ENCODE measurements at places on chromosomes 3 and 15.

DNA sequence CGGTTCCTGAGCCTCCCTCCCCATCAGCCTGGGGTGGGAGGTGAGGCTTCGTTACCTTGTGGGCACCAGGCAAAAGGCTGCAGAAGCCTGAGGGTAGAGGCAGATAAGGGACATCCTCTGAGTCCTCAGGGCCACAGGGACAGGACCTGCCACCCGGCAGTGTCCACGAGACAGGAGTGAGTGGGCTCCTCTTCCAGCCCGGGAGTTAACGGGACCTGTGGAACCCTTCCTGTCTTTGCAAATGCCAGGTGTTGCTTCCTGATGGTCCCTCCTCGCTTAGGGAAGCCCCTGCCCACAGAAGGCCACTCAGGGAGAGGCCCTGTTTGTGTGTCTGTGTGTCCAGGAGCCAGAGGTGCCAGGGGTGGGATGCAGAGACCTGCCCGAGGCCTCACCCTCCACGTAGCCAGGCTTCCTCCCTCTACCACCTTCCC, 111.1 kb upstream of the ALDH1A3 start:
- no peak for DNase-seq

DNA sequence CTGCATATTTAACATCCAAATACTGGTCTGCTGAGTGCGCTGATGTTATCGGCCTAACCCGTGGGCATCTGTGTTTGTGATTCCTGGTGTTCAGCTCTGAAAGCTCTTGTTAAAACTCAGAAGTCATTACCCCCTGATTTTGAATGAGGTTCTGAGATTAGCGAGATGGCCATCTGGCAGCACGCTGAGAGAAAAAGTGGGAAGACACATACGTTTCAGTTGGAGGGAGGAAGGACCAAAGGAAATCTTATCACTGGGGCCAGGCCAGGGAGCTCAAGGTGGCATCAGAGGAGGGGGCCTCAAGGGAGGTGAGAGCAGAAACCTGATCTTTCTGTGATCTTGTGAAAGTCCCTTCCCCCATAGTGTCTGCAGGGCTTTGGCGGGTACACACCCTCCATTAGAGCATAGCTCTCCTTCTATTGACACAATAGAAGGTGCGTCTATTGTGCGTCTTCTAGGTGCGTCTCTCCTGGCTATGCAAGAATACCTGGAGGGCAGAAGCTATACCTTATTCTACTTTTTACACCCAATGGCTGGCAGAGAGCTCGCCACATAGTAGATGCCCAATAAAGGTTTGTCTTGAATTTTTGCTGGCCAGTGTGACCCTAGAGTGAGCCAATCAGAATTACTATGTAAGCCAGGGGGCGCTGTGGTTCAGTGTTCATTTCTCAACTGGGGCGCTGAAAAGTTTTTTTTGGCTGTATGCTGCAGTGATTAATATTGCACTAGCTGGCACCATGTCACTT, 182.4 kb downstream of the SHQ1 start:
- peak; percentile 49 for DNase-seq

- no peak for DNase-seq
These were observed 5.7 kb upstream of the PDE8A start for GRCh38 chr15:84975871-84976351.

GRCh38 chr15:50123861-50124557, 5.0 kb upstream of the ATP8B4 start:
- no peak for DNase-seq

GRCh38 chr3:60399861-60400845, 851.1 kb downstream of the FHIT start:
- no peak for DNase-seq

DNA sequence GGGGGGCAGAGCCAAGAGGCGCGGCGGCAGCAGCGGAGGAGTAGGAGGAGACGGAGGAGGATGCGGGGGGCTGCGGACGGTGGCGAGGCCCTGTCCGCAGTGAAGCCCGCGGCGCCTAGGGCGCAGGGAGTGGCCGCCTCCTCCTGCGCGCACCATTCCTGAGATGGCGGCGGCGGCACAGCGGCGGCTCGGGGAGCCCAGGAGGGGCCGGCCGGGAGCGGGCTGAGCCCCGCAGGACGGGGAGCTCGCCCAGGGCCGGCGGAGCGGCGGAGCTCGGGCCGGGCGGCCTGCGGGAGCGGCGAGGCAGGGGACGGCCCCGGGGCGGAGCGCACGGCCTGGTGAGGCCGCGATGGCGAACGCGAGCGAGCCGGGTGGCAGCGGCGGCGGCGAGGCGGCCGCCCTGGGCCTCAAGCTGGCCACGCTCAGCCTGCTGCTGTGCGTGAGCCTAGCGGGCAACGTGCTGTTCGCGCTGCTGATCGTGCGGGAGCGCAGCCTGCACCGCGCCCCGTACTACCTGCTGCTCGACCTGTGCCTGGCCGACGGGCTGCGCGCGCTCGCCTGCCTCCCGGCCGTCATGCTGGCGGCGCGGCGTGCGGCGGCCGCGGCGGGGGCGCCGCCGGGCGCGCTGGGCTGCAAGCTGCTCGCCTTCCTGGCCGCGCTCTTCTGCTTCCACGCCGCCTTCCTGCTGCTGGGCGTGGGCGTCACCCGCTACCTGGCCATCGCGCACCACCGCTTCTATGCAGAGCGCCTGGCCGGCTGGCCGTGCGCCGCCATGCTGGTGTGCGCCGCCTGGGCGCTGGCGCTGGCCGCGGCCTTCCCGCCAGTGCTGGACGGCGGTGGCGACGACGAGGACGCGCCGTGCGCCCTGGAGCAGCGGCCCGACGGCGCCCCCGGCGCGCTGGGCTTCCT, at the start of gene GPR27:
TSS of gene GPR27 (plus strand) at position 155 of the 909 bp plus-strand sequence. CDS start at position 350, 195 bp downstream.
- DNase-seq, result no peak

GRCh38 chr15:50234764-50235163, 30.8 kb downstream of the HDC start:
- no peak for DNase-seq

DNA sequence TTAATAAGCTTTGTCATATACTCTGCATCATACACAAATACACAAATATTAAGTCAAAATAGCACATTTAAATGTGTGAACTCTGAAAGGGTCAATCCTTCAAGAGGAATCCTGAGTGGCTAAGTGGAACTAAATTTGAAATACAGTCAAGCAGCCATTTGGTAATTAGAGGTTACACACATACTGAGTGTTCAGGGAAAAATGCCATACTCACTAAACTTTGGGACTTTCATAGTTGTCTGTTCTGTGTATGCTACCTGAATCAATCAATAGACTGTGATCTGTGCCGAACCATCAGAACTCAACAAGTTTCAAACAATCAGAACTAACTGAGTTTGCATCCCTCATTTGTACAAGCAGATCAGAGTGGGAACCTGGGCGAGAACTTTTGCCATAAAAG, 15.3 kb downstream of the ANKRD28 start:
- DNase-seq, result no peak

DNA sequence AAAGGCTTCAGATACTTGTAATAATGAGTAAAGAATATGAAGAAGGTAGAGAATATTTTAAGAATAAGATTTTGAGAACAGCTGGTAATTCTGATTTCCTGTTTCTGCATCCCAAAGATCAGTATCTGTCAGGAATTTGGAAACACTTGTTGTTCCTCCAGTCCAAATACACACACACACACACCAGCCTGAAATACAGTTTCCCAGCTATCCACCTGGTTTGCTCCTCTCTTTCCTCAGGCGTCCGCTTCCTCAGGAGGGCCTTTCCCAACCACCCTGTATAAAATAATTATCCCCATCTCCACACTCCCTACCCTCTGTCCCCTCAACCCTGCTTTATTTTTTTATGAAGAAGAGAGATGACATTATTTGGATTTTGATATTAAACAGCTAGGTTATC, 2.0 kb upstream of the FSIP1 start:
- DNase-seq, result no peak

DNA sequence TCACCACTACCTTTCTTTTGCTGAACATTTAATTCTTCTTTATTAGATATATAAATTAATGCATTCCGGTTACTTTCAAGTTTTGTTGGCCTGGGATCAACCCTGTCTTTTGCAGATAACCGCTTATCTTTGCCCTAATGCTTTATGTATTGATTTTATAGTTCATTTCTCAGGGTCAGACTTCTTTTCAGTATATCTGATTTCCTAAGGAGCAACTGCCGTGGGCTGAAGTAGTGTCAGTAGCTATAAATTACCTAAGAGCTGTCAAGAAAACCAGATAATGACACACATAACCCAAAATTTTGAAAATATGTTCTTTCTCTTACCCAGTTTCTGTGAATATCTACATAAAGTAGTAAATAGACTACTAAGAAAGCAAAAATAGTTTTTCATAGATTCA, 38.0 kb downstream of the COL6A5 start:
- DNase-seq, result no peak

DNA sequence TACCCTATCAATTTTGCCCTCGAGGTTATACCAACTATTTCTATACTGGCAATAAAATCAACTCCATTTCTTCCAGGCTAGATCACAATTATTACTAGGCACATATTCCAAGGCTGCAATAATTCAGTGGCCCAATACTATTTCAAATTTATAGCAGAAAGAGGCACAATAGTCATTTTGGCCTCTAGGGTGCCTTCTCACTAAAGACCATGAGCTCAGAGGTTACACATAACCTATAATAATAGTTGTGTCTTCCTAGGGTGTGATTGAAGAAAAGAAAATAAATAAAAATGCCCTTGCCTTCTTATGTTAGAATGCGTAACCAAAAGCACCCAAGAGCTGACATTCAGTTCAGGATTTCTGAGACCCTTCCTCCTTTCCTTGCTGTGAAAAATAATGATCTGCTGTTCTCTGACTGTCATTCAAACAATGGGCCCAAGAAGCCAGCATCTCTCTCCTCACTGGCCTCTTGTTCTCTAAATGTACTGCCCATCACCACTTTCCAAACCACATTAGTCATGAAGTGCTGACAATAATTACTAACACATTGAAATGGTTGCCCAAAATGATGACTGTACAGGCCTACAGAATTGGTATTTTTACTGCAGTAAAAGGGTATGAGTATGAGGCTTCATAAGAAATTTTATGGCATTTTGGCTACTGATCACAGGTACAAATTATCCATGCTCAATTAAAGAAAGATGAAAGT, 244.8 kb downstream of the LRRN1 start:
- DNase-seq, result no peak

- no peak for DNase-seq
These were observed at the start of gene LOXL1 for GRCh38 chr15:73926219-73927002. LOXL1 (plus strand) TSS chr15:73926462; CDS start chr15:73926784, 322 bp downstream.

DNA sequence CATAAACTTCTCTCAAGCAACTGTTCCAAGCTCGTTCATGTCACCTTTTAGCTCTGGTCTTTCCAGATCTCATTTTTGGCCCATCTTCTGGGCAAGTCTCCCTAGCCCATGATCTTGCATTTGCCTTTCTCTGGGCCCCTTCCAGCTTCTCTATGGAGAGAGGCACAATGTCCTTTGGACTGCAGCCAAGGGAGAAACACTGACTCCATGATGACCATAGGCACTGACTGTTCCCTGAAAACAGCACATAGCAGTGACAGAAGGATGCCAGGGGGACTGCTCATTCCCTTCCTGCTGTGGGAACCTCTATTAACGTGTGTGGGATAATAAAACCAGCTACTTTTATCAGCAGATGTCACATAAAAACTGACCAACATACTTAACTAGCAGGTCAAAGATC, 60.3 kb downstream of the STRIT1 start:
- no peak for DNase-seq

GRCh38 chr3:127823426-127823857, 1.1 kb upstream of the MGLL start:
- no peak for DNase-seq

- DNase-seq, result no peak
These were observed at the start of gene ITGA11 for GRCh38 chr15:68431792-68432401. ITGA11 (minus strand) TSS chr15:68432163; CDS start chr15:68432066, 97 bp downstream.

DNA sequence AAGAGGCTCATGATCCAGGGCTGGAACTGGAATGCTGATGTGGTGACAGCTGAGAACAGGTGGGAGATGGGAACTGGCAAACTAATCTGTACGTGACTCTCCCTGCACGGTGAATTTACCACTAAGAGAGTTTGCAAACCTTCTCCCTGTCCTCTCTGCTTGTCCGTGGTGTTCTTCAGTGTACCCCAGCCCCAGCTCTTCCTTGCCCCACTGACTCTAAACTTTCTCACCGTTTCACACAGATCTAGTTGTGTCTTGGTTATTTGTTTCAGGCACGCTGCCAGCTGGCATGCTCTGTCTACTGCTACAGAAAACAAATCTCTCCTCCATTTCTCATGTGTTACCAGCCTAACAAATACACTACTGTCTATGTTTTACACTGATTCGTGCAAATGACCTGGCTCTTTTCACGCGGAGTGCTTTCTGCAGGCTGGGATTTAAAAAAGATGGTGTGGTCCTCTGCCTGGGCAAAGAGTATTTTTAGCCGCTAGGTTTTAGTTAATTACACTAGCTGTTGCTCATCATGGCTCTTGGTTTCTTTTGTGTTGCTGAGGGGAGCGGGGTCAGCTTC, 192.7 kb upstream of the LRIG1 start:
- DNase-seq, result no peak

GRCh38 chr3:171254315-171254714, 205.9 kb downstream of the TNIK start:
- no peak for DNase-seq

GRCh38 chr3:50246517-50246954, 10.5 kb downstream of the GNAI2 start:
- DNase-seq, result peak; percentile 87

- no peak for DNase-seq
These were observed 19.5 kb upstream of the CLDN18 start for GRCh38 chr3:137990427-137990826.
